MM.1S (cell line): ENCODE measurements at places on chromosomes 3 and 15.

DNA sequence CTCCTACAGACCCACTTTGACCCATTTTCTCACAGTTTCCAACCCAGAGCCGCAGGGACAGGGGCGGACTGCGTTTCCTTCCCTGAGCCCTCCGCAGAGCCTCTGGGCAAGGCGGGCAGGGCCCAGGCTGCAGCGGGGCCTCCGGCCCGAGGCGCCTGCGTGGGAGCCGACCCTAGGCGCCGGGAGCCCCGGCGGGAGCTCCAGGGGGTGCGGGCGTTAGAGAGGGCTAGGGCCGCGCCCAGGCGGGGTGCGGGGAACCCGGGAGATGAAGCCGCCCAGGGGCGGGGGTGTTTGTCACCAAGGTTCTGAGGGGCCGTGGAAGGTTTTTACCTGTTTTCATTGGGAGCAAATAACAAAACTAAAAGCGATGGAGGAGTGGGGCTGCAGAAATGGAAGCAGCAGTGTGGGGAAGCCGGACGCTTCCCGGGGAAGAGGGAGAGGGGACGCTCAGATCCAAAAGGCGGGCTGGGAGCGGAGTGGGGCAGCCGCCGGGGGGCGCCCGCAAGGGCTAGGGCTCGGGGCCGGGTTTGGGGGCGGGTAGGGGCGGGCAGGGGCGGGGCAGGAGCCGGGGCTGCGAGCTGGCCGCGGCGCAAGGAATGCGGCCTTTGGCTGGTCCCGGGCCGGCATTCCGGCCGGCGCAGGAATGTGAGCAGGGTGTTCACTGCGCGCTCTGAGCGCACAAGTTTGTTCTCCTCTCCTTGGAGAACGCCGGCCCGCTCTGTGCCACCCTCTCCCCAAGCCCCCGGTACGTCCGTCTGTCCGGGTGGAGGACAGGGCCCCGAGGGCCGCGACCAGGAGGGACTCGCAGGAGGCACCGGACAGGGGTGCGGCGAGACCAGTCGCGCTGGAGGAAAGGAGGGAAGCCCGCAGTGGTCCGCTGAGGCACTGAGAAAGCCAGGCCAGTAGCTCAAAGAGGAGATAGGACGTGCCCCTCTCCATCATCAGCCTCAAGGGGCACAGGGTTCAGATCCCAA, 61.1 kb downstream of the AMOTL2 start:
- no peak for DNase-seq
- H3K4me3 ChIP-seq, result no peak overlapping the region
- no peaks in the 10 kb centered on the region for H3K36me3 ChIP-seq
- peaks cover 9% of the 10 kb centered on the region for H3K4me1 ChIP-seq
- H3K27me3 ChIP-seq, result 0 out of 2 replicates have a peak, but pooled peaks cover 4% of the 10 kb centered on the region

DNA sequence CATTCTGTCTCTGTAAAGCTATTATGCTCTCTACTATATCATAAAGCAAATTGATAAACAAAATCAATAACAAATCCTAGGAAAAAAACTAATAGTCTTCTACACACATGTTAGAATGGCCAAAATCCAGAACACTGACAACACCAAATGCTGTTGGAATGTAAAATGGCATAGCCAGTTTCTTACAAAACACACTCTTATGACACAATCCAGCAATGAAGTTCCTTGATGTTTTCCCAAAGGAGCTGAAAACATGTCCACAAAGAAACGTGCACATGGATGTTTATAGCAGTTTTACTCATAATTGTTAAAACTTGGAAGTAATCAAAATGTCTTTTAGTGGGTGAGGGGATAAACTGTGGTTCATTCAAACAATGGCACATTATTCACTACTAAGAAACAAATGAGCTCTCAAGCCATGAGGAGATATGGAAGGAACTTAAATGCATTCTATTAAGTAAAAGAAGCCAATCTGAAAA, 32.7 kb downstream of the CADM2 start:
- no peak overlapping the region for H3K27ac ChIP-seq
- H3K4me1 ChIP-seq, result no peaks in the 10 kb centered on the region
- no peaks in the 10 kb centered on the region for H3K27me3 ChIP-seq
- no peak for DNase-seq
- H3K4me3 ChIP-seq, result no peak overlapping the region

DNA sequence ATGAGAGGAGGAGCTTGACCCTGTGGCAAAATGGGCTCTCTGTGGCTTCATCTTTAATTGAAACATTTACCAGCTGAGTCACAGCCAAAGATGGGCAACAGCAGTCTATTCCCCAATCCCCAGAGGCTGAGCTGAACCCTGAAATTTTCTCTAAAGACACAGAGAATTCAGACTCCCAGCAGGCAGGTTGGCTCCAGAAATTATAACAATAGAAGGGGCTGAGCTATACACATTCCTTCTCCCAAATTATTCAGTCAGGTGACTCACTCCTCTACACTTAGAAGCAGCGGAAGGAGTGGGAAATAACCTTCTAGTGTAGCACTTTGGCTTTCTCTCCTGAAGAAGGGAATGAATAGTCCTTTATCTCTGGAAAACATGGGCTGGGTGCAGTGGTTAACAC, 264.3 kb upstream of the ARHGEF26 start:
- no peak overlapping the region for H3K4me3 ChIP-seq
- H3K36me3 ChIP-seq, result no peaks in the 10 kb centered on the region
- H3K27ac ChIP-seq, result no peak overlapping the region
- H3K27me3 ChIP-seq, result no peaks in the 10 kb centered on the region
- no peaks in the 10 kb centered on the region for H3K4me1 ChIP-seq
- no peak for DNase-seq

- no peaks in the 10 kb centered on the region for H3K4me1 ChIP-seq
- H3K4me3 ChIP-seq, result no peak overlapping the region
- no peaks in the 10 kb centered on the region for H3K27me3 ChIP-seq
- no peak overlapping the region for H3K27ac ChIP-seq
- H3K36me3 ChIP-seq, result no peaks in the 10 kb centered on the region
- DNase-seq, result no peak
Measured at GRCh38 chr3:22536541-22536940, 666.6 kb upstream of the UBE2E2 start.

DNA sequence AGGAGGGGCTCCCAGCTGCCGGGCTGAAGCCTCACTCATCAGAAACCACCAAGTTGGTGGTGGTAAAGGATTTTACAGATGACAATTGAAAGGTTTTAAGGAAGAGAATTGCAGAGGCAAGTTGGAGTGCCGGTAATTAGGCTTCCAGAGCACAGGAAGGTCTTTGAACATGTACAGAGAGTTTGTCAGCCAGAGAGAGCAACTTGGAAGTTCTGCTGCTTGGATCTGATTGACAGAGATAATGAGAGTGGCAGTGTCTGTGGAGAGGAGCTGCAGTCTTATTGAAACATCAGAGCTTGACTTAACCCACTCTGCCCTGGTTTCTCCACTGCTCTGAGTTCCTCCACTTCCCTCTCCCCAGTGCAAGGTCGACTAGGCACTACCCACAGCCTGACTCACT, 448.6 kb downstream of the EPHB1 start:
- H3K27ac ChIP-seq, result no peak overlapping the region
- no peaks in the 10 kb centered on the region for H3K36me3 ChIP-seq
- H3K4me3 ChIP-seq, result no peak overlapping the region
